Testis (tissue), 5 donors: ENCODE measurements at places on chromosomes 2 and 18.

GRCh38 chr2:108967757-108968156 is 21.3 kb downstream of the EDAR start:
- DNase-seq, result no peak

DNA sequence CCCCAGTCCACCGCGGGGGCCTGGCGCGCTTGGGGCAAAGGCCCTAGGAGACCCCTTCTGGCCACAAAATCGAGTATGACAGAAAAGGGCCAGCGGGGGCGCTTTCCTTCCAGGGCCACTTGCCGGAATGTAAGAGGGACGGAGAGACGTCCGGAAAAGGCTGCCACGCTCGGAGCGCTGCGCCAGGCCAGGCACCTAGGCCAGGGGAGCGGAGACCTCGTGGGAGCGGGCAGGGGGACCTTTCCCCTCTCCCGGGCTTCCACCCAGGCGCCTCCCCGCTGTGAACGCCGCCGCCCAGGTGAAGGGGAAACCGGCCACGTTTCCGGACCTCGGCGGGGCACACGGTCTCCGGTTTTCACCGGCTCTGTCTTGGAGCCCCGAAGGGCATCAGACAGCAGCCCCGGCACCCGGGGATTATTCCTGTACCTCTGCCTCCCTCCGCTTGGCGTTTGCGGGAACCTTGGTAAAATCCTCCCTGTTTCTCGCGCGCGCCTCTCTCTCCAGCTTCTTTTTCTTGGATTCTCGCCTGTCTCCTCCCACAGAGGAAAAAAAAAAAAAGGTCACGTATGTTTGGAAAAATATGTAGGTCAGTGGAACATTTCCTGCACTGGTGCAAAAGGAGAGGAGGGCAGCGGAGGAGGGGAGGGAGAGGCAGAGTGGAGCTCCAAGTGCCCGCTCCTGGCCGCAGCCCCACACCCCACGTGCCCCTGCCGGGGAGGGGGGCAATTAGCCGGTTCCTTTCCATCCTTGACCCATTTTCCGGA is 1.2 kb upstream of the NPAS2 start:
- DNase-seq, result peak; percentile 75

GRCh38 chr2:96213379-96213778 is 4.8 kb upstream of the STARD7 start:
- DNase-seq, result no peak

DNA sequence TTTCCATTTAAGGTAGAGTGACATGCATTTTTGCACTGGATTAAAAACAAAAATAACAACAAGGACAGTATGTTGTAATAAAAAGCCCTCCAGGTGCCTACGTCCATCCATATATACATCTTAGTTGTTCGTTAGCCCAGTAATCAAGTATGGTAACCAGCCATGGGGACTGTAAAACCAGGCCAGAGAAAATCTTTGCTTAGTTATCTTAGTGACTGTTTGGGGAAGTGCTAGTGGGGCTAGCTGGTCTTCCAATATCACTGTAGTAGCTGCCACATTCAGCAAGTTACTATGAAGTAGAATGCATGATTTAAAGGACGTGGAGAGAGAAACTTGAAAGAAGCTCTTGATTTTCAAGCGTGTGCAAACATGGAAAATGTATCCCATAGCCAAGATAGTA is 95.9 kb upstream of the STON1 start:
- no peak for DNase-seq
